Stimulated activated CD4-positive, alpha-beta T cell treated with anti-CD3 and anti-CD28 coated beads, Interleukin-12 subunit alpha, Interleukin-12 subunit beta, amount 100 ng/mL, for 4 hours (primary cell): ENCODE measurements at places on chromosomes 1 and 21.

DNA sequence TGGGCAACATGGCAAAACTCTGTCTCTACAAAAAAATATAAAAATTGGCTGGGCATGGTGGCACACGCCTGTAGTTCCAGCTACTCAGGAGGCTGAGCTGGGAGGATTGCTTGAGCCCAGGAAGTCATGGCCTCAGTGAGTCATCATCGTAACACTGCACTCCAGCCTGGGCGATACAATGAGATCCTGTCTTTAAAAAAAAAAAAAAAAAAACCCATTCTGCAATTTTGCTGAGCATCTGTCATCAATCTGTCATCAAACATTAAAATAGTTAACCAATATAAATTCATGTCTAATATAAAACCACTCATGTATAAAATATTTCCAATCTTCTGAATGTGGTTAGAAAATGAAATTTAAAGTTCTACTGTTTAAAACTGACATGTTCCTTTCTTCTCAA lies 56.9 kb downstream of the LPAR3 start:
- no peak for DNase-seq

DNA sequence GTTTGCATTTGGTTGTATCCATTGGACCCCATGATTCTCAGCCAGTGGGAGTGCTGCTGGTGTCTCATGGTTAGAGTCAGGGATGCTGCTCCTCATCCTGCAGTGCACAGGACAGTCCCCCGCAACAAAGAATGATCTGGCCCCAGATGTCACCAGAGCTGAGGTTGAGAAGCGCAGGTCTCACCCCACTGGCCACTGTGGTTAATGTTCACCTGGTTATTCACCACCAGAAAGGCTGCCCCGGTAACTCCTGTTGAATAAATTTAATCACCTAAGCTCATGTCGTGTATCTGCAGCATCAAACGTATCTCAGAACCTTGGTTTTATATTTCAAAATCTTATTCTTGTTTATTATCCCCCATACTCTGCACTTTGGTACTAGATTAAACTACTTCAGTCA lies 75.8 kb downstream of the ATP5PO start:
- DNase-seq, result no peak

DNA sequence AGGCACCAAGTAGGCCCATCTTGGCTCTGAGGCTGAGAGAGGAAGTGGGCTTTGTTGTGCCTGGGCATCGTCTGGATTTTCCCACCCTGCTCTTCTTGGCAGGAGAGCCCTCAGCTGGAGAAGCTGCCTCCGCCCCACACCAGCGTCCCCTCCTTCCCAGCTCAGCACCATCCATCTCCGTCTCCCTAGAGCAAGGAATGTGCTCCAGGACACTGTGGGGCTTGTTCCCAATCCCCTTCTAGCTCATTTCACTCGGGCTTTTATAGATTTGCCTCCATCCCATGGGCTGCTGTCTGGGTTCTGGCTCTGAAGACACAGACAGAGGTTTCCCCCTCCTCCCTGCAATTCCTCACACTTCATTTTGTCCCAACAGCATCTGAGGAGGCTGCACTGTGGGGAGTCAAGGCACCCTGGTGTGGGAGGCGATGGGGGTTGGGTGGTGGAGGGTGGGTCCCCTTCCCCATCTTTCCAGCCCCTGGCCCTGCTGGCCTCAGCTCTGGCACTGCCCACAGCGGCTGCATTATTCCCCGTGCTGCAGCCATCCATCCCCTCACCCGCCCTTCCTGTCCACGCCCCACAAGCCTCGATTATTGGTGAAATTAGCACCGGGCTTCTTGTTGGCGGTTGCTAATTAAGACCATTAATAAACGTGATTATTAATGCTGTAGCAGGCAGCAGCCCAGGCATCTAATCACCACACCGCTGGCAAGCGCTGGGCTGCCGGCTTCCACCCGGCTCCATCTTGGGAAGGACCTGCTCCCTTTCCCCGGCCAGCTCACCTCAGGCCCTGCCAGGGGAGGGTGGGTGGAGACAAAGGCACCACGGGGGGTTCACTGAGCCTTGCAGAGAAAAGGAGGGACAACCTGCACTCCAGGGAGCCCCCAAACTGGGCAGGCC lies 21.7 kb downstream of the RHBG start:
- no peak for DNase-seq

DNA sequence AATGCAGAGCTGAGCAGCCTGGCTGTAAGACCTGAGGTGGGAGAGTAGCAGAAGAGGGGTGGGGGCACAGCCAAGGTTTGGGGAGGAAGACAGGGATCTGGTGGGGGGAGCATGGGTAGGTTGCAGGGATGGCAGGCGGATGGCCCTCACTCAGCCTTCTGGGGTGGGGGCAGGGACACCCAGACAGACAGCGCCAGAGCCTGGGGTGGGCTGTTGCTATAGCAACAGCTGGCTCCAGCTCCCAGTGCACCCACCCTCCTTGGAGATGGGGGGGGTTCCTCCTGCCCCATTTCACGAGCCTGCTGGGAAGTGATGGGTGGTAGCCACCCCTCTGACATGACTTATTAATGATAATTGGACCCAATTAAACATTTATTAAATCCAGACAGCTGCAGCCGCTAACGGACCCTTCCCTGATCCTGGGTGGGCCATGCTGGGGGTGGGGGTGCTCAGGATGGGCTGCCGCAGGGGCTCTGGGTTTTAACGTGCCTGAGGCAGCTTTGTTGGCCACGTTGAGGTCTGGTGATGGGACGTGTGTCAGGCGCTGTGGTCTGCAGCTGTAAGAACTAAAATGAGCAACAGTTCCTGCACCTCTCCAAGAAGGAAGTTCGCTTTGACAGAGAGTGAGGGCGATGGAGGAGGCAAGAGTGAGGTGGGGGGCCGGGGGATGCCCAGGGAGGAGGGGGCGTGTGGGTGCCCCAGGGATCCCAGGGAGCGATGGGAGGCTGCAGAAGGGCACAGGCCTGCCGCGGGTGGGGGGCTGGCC lies 19.4 kb downstream of the AGRN start:
- DNase-seq, result no peak

DNA sequence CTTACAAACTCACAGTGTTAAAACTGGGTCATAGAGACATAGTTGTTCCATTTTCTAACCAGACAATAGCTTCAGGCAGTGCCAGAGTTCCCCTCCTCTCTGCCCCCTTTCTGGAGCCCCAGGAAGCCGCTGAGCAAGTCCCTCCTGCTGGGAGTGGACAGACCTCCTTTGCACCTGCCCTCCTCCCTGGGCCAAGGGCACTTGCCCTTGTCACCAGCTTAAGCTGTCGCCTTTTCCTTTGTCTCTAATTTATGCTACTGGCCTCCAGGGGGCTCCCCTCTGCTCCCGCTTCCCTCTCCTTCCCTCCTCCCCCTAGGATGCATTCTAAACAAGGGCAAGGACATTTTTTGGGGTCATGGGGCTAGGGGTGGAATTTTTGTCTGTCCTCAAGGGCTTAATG lies 182.4 kb downstream of the MIS18A start:
- DNase-seq, result no peak

GRCh38 chr1:197998110-197998509 lies 80.9 kb downstream of the LHX9 start:
- DNase-seq, result no peak

GRCh38 chr1:180484490-180484889 lies 17.9 kb downstream of the ACBD6 start:
- DNase-seq, result no peak

DNA sequence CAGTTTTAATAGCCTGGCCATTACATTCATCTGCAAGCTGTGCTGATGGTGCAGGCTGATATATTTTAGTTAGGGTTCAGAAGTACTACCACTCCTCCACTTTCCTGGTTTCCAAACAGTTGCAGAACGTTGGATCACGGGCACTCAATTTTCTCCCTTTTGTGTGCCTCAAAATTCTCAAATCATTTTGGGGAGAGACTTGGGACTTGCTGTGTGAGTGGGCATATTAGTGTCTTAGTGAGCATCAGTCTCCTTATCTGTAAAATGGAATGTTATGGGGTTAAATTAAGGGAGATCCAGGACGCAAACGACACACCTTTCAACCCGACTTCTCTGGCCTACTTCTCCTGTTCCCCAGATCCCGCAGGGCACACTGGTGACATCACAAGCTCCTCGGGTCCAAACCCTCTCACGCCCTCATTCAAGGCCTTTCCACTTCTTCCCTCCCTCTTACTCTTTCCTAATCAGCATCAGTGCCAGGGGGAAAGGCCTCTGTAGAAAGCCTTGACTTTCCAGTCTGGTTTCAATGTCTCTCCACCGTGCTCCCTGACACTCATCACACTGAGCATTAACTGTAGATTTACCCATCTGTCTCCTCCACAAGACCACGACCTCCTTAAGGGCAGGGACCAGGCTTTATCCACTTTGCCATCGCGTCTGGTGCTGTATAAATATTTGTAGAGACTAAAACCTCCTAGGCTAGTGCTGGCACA lies 1.2 kb downstream of the PIGP start:
- DNase-seq, result peak; percentile 4

DNA sequence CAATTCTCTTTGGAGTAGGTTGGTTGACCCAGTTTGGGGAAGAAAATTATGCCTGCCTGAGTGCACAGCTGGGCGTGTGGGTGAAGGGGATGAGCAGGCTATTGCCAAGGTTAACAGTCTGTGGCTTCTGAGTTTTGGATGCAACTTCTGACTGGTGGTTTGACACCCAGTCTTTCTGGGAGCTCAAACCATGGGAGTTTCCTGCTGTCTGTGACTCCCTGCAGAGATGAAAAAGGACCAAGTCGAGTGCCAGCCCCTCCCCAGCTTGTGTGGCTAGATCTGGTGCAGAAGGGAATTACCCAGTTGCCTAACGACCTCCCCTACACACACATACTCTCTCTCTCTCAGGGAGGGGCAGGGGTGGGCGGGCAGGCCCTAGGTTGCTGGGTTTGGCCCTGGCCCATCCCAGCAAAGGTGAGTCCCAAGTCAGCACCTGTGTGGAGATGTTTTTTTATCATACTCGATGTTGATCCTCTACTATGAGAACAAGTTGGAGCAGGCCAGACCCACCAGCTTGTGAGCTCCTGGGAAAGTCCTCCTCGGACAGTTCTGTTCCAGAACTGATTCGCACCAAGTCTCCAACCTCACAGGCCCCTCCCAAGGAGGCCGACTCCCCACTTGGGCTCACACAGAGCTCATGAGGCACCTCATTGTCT lies 28.2 kb downstream of the PKP1 start:
- no peak for DNase-seq

GRCh38 chr21:37074197-37074510 lies 1.1 kb downstream of the TTC3 start:
- DNase-seq, result no peak

- DNase-seq, result no peak
Measured at GRCh38 chr1:11470912-11471311, 8.0 kb upstream of the DISP3 start.

DNA sequence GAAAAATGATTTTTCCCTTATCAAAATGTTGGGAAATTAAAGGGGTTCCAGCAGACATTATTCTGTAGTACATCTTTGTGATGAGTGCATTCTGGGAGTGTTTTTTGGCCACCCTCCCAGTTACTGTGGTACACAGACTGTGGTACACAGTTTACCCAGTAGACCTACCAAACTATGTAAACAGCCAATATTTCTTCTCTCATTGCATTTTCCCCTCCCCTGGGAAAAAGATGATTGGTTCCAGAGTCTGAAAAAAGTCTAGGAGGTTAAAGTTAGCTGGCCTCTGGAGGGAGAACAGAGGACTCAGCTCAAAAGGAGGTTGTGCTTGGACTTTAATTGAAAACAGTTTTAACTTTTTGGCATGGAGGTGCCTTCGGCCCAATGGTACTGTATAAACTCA lies 42.5 kb downstream of the PGM1 start:
- DNase-seq, result no peak

- DNase-seq, result no peak
Measured at GRCh38 chr21:25220169-25220568, 387.1 kb downstream of the MRPL39 start.

- DNase-seq, result no peak
Measured at GRCh38 chr1:37602750-37603694, 7.3 kb upstream of the GNL2 start.

- no peak for DNase-seq
Measured at GRCh38 chr1:236920286-236920894, 83.9 kb downstream of the MT1HL1 start.

DNA sequence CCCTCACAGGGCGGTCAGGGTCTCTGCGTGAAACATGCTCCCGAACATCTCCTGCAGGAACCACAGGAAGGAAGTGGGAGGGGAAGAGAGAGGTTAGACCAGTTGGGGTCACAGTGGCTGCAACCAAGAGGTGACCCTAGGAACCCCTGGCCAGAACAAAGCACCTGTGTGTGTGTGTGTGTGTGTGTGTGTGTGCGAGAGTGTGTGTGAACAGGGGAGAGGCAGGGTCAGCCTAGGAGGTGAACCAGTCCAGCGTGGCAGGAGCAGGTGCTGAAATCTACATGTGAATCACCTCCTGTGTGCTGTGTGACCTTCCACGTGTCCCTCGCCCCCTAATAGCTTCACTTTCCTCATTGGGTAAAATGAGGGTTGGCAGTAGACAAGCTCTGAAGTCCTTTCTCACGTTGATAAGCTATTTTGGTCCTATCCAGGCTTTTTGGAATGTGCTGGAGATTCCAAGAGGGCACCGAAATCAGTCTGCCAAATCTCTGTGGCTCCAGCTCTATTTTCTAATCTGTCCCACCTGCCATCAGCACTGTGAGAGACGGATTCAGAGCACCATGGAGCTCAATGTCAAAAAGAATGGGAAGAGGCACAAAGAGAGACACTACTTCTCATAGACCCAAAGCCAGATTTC lies 27.8 kb downstream of the SLC26A9 start:
- no peak for DNase-seq

DNA sequence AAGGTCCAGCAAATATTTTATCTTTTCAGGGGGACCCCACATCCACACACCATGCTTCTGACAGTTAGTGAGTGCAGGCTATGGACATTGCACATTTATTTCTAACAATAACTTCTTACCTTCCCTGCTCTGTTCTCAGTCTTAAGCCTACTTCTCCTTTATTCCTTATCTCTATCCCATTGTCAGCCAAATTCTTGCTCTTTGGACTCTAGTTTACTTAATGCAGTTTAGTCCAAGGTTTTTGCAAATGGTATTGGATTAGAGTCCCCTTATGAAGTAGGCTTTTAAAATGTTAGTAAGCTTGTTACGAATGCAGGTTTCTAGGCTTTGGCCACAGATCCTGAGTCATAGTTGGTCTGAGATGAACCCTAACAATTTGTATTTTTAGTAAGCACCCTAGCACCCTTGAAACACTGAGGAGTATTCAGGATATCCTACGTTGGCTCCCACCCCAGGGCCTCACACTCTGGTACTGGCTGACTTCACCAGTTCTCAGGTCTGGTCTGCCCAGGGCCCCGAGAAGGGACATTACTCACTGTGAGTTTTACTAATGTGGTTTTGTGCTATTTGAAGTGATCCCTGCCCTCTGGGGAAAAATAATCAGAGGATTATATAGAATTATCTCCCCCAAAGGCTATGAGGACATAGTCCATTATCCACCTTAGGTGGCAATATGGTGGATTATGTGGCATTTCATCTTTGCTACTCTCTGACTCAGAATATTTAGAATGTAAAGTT lies 239.5 kb downstream of the TGFB2 start:
- DNase-seq, result no peak

- DNase-seq, result no peak
Measured at GRCh38 chr1:173863224-173864161, 4.3 kb downstream of the GAS5 start.
